GM12891 (cell line): ENCODE measurements at places on chromosomes 2 and 18.

- no peak for DNase-seq
These were observed 543.2 kb downstream of the DCDC2C start for GRCh38 chr2:4246364-4247131.

DNA sequence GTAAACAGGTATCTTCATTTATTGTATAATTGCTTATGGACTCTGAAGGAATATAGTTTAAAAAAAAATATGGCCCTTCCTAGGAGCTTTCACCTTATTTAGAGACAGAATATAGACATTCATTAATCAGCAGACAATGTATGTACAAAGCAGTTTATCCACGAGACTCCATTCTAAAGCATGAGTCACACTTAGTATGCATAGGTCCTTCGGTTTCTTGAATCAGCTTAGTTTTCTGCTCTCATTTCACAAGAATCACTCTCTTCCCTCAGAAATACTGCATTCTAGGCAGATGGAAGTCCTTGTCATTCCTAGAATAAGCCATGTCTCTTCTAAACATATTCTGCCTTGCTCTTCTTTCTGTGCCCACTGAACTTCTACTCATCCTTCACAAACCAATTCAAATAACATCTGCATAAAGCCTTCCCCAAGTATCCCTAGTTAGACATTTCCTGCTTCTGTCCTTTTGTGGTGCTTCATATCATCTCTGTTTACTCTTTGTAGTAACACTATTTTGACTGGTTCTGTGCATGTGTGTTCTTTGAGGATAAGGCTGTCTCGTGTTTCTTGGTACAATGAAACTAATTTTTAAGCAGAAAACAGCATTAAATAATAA is 84.5 kb downstream of the PTRHD1 start:
- DNase-seq, result no peak

DNA sequence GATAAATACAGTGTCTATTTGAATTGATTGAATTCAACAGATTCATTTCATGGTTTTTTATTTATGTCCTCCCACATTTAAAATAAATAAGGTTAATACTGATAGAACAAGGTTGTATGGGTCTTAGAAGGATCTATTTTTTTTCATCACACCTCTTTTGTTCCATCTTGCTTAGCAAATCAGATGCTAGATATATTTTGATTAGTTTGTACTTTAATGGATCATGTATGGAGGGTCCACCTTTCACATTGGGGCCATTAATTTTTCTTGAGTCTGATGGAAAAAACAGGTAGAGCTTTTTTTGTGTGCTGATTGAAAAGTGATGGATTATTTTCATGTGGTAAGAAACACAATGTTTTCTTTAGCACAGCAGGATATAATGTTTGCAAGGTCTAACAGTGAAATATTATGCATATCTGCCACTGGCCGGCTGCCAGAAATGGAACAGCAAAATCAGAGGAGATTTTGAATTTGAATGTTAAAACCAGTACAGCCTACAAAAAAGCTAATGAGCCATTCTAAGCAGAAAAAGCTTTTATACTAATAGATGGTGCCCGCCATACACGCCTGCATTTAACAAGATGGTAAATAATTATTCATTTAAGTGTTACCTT is 188.1 kb upstream of the ETAA1 start:
- no peak for DNase-seq

DNA sequence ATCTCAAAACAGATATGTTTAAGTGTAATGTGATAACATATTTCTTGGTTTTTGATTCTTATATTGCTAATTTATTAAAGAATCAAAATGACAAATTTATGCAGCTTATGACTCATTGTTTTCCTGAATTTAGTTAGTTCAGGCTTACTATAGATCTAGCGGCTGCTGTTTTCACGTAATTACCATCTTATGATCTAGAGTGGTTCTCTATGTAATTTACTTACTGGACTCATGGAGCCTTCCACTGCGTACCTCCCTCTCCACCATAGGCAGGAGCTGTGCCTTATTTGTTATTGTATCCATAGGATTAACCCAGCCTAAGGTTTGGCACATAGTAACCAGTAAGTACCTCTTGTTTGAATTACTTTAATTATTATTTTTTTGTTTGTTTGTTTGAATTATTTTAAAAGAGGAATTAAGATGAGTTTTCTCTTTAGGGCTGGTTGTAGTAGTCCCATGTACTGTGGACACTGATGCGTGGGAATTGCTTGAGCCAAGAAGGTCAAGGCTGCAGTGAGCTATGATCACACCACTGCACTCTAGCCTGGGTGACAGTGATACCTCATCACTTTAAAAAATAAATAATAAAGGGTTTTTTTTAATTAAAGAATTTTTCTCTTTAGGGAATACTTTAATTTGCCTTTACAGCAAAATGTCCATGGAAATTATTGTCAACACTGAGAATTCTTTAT is 165.5 kb downstream of the PHLPP1 start:
- DNase-seq, result no peak

DNA sequence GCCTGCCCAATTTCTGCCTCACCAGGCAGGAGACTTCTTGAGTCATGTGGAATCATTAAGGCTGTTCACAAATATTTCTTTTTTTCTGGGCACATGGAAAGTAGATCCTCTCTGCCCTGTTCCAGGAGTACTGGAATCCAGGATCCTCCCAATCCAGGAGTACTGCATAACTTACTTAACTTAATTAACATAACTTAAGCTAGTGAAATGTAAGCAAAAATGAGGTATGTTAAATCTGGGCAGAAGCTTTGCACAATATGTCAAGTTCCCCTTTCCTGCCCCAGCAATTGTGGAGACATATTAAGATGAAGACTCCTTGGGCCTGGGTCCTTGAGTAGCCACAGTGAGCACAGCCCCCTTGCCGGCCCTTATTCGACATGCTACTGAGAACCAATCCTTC is 3.2 kb downstream of the CD207 start:
- DNase-seq, result no peak

DNA sequence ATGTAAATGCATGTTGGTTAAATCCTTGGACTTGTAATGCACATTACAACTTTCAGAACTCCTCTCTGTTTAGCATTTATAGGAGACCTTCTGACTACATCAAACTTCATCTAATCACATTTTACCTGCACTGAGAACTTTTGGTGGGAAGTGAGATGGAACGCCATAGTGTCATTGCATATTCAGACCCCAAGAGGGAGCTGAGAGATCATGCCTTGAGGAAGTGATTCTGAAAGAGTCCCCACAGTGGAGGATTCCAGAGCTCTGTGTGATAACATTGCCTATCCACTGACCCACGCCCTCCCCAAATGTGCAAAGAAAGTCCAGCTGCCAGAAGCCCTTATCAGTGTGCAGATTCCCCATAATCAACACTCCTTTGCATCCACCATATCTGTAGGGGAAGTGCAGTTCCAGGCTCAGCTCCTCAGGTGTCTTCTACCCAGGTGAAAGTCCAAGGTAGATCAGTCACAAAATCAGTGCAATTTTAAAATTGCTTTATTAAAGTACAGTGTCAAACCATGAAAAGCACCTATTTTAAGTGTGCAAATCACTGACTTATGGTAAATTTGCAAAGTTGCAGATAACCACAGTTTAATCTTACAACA is 212.4 kb downstream of the RPIA start:
- DNase-seq, result no peak

- DNase-seq, result no peak
These were observed 176.7 kb downstream of the IKZF2 start for GRCh38 chr2:212974692-212975091.

GRCh38 chr18:27500531-27500930 is 315.4 kb upstream of the CHST9 start:
- DNase-seq, result no peak

GRCh38 chr2:224520064-224520463 is 65.1 kb downstream of the CUL3 start:
- DNase-seq, result peak; percentile 5

DNA sequence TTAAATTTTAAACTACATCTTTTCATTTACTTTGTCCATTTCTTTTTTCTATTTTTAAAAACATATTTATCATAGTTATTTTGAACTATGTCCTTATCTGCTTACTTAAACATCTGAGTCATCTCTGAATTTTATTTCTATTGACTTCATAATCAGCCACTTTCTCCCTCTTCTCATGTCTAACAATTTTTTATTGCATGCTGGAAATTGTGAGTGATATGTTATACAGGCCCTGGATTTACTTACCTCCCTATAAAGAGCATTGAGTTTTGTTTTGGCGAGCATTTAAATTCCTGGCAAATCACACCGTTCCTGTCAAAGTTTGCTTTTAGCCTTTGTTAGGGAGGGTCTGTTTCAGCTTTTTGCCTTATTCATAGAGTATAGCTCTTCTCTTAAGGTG is 39.3 kb downstream of the KCNIP3 start:
- no peak for DNase-seq

- no peak for DNase-seq
These were observed 1.4 kb downstream of the DES start for GRCh38 chr2:219419331-219420197.

GRCh38 chr2:26521054-26521912 is 43.4 kb upstream of the OTOF start:
- DNase-seq, result peak; percentile 52

DNA sequence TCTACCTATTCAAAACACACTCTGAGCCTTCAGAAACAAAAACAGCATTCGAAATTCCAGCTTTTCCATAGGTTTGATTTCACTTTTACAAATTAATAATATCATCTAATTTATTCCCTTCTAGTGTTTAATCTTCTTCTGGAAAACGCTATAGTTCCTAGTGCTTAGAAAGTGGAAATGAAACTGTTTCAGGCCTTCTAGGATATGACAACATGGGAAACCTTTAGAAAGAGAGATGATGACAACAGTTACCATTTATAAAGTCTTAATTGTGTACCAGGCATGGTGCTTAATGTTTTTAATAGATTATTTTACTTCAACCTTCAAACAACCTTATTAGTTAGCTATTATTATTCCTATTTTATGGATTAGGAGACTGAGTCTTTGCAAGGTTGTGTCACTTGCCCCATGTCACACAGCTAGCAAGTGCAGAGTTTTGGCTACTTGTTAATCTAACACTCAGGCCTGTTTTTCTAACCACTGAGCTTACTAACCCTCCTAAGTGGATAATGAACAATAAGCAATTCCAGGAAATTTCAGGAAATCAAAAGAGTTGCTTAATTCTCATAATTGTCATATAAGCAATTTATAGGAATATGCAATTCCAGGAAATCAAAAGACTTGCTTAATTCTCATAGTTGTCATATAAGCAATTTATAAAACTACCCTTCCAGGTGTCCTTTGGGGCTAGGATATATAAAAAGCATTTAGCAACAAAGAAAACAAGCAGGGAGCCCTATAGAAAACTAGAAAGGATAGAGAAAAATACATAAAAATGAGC is 206.0 kb downstream of the ZNF521 start:
- no peak for DNase-seq

DNA sequence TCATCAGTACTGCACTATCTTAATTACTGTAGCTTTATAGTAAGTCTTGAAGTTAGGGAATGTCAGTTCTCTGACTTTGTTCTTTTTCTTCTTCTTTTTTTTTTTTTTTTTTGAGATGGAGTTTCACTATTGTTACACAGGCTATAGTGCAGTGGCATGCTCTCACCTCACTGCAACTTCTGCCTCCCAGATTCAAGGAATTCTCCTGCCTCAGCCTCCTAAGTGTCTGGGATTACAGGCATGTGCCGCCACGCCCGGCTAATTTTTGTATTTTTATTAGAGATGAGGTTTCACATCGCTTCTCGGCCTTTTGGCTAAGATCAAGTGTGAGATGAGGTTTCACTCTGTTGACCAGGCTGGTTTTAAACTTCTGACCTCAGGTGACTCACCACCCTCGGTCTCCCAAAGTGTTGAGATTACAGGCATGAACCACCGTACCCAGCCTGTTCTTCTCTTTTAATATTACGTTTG is 41.9 kb upstream of the TANC1 start:
- DNase-seq, result no peak

- DNase-seq, result no peak
These were observed 223.7 kb upstream of the SMAD7 start for GRCh38 chr18:49174478-49174877.

DNA sequence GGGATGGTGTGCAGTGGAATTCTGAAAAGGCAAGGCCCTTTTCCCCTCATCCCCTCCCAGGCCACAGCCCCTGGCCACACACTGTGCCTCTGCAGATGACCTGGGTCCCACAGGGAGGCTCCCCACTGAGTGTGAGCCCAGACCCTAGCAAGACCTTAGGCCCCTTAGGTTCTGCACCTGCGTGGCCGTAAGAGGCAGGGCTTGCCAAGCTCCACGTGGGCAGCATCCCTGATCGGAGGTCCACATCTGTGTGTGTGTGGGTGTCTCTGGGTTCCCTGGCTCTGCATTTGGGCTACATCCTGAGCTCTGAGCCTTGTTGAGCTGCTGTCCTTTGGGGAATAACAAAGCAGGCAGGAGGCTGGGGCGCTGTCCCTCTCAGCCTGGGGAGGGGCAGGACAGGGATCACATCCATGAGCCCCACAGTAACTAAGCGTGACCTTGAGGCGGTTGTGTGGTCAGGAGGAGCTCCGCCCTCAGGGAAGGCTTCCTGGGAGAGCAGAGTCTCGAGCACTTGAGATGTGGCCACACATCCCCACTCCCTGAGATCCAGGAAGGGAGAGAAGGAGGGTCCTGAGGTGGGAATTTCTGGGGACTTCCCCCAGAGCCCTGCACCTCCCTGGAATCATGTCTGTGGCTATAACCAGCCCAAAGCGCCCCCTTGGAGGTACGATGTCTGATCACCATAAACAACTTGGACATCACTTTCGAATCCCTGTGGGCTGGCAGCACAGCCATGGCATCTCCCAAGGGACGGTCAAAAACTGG is 84.8 kb downstream of the STPG4 start:
- DNase-seq, result no peak

DNA sequence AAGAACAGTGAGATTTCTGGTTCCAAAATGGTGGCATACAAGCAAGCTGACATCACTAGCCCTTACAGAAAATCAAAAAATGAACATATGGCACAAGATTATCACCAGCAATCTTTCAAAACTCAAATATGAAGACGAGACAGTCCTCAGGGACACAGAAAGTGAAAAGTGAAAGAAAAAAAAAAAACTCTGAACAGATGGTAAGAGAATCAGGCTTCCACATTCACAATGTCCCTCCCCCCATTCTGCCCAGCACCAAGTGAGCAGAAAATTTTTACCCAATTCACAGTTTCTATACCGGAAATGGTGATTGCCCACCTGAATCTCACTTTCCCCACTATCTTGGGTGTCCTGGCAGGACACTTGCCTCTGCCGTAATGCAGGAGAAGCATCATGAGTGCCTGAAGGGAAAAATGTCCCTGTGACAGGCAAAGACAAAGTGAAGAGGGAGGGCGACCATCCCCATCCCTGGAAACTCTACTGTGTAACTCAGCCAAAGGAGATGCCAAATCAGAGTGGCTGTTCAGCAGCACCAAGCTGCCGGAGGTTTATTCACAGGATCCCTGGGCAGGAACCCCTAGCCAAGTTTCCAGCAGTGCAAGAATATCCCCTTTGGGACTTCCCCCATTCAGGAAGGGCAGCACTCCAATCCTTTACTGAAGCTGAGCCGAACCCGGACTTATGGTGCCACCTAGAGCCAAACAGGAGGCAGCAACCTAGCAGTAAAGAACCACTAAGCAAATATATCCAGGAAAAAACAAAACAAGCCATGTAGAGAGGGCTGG is 312.2 kb downstream of the LRATD1 start:
- no peak for DNase-seq

- DNase-seq, result no peak
These were observed 317.8 kb downstream of the GULP1 start for GRCh38 chr2:188609321-188610049.

- DNase-seq, result no peak
These were observed 69.2 kb upstream of the CABLES1 start for GRCh38 chr18:23066060-23066459.
